Activated CD8-positive, alpha-beta T cell treated with anti-CD3 and anti-CD28 coated beads for 36 hours (primary cell): ENCODE measurements at places on chromosomes 5 and 9. TPM values are rescaled to one million over a fixed set of nuclear protein-coding genes. Genes with fewer than 3 reads are reported as not detected.

TRPM3 gene
- total RNA-seq: not detected

DNA sequence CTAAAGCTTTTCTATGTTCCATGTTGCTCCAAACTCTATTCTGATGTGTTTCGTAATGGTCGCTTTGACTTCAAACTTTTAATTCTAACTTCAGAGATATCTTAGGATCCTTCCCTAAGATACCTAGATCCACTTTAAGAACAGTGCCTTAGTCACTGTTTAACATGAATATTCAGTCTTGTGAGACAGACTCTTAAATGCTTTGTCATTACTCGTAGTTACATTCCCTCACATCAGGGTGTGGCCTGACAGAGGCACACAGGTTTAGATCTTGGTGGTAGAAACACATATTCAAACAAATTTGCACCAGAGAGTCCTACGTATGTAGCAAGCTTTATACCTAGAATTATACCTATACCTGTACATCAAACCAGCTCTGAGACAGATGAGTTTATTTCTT lies 687.0 kb upstream of the C9orf72 start:
- no peaks in the 10 kb centered on the region for H3K4me1 ChIP-seq
- no peak overlapping the region for H3K4me3 ChIP-seq
- H3K27ac ChIP-seq: no peak overlapping the region
- H3K27me3 ChIP-seq: no peaks in the 10 kb centered on the region
- H3K36me3 ChIP-seq: no peaks in the 10 kb centered on the region

GRCh38 chr5:32230356-32231099 lies 56.4 kb upstream of the GOLPH3 start:
- peaks cover 17% of the 10 kb centered on the region for H3K36me3 ChIP-seq
- H3K27ac ChIP-seq: no peak overlapping the region
- H3K4me1 ChIP-seq: peaks cover 12% of the 10 kb centered on the region
- H3K4me3 ChIP-seq: no peak overlapping the region
- no peaks in the 10 kb centered on the region for H3K27me3 ChIP-seq

FREM1 gene
- total RNA-seq: not detected

FYB1 gene
- 83.0 TPM for total RNA-seq

- peaks cover 20% of the 10 kb centered on the region for H3K4me1 ChIP-seq
- no peaks in the 10 kb centered on the region for H3K27me3 ChIP-seq
- no peak for DNase-seq
These were observed 4.3 kb downstream of the FAM174A start for GRCh38 chr5:100539519-100539918.

- peak; percentile 17 for DNase-seq
- H3K36me3 ChIP-seq: no peaks in the 10 kb centered on the region
- no peak overlapping the region for H3K27ac ChIP-seq
- peaks cover 8% of the 10 kb centered on the region for H3K4me1 ChIP-seq
These were observed 11.3 kb downstream of the PROP1 start for GRCh38 chr5:177984584-177985206.

GRCh38 chr5:84779186-84779585 lies 394.5 kb upstream of the EDIL3 start:
- no peak for DNase-seq
- no peaks in the 10 kb centered on the region for H3K27me3 ChIP-seq
- H3K4me3 ChIP-seq: no peak overlapping the region
- no peaks in the 10 kb centered on the region for H3K36me3 ChIP-seq
- no peaks in the 10 kb centered on the region for H3K4me1 ChIP-seq
- no peak overlapping the region for H3K27ac ChIP-seq

DNA sequence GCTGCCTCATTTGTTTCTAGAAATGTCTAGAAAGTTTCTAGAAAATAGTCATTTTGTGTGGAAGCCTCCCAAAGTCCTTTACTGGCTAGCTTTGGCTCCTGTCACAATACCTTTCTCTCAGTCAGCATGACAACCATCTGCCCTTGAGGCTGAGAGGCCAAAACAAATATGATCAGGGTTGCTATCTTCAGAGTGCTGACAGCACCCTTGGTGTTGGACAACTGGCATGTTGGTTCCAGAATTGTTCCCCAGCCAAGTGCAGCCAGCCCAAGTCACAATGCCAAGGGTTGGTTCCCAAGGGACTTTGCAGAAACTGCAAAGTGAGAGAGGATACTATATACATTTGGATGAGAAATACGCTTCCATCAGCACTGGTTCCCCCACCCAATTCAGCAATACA lies 140.9 kb upstream of the GAS1 start:
- H3K4me3 ChIP-seq: no peak overlapping the region
- H3K27me3 ChIP-seq: no peaks in the 10 kb centered on the region
- no peaks in the 10 kb centered on the region for H3K36me3 ChIP-seq
- DNase-seq: no peak
- no peak overlapping the region for H3K27ac ChIP-seq

DNA sequence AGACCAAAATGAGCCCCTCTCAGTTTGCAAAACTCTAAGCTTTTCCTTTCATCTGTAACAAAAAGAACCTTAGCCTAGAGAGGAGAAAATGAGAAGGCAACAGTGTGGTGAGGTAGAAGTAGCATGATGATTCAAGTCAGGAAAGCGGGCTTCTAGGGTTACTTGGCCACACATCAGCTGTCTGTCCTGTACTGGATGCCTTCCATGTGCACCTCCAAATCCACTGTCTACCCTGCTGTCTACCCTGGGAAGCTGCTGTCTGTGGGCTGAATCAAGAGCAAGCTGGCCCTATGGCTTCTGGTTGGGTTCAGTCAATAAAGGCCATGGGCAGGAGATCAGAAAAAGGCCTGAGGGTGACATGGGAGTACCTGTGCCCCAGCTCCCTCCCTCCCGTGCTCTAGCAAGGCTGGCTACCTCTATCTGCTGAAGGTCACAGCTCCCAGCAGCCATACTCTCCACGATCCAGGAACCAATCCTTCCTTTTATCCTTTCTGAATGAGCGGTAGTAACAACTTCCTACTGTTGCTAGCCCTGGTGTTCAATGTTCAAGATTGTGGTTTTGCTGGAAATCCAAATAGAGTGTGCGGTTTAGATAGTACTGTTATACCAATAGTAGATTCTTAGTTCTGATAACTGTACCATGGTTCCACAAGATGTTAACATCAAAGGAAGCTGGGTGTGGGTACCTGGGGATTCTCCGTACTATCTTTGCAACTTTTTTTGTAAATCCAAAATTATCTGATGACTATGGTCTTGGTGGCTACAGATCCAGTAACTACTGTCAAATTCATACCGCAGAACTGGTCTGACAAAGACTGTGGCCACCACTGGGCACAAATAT lies 191.0 kb downstream of the ESM1 start:
- H3K36me3 ChIP-seq: no peaks in the 10 kb centered on the region
- H3K27ac ChIP-seq: peak overlapping the region; percentile 95
- H3K4me1 ChIP-seq: peaks cover 30% of the 10 kb centered on the region
- DNase-seq: peak; percentile 53

DNA sequence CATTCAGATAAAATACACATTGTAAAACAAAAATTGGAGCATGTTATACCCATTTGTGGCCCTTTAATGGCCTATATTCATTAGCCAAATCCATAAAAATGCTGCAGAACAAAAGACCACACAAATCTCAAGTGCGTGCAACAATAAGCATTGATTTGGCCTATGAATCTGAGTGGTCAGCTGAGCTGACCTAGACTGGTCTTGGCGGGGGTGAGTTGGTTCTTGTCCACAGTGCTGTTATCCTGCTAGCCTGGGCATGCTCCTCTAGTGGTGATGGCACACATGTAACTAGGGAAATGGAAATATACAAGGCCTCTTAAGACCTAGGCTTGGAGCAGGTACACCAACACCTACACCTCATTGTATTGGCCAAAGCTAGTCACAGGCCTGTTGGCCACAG lies 122.2 kb upstream of the TBCA start:
- no peak overlapping the region for H3K27ac ChIP-seq
- DNase-seq: no peak
- no peaks in the 10 kb centered on the region for H3K4me1 ChIP-seq
- H3K27me3 ChIP-seq: peaks cover 4% of the 10 kb centered on the region
- H3K4me3 ChIP-seq: no peak overlapping the region

SNAPC4 gene
- 17.1 TPM for total RNA-seq

GRCh38 chr5:10519729-10520128 lies 44.1 kb upstream of the ANKRD33B start:
- no peak for DNase-seq
- no peaks in the 10 kb centered on the region for H3K4me1 ChIP-seq
- H3K36me3 ChIP-seq: no peaks in the 10 kb centered on the region
- H3K27ac ChIP-seq: no peak overlapping the region

DNA sequence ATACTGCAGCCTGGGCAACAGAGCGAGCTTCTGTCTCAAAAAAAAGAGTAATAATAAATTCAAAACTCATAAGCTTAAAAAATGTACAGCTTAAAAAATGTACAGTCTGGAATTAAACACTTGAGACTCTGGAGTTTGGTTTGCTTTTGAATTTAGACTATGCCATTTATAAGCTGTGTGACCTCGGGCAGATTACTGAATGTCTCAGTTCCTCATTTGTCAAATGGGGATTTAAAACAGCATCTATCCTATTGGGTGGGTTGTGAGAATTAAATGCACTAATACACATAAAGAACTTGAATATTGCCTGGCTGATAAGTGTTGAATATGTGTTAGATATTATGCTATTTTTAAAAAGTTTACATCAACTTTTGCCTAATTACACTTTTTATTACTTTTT lies 98.4 kb downstream of the SCAMP1 start:
- no peak overlapping the region for H3K27ac ChIP-seq
- H3K4me3 ChIP-seq: no peak overlapping the region
- H3K4me1 ChIP-seq: peaks cover 12% of the 10 kb centered on the region
- no peaks in the 10 kb centered on the region for H3K27me3 ChIP-seq
- H3K36me3 ChIP-seq: peaks cover 36% of the 10 kb centered on the region
- DNase-seq: no peak

QSOX2 gene
- total RNA-seq: 21.0 TPM

DNA sequence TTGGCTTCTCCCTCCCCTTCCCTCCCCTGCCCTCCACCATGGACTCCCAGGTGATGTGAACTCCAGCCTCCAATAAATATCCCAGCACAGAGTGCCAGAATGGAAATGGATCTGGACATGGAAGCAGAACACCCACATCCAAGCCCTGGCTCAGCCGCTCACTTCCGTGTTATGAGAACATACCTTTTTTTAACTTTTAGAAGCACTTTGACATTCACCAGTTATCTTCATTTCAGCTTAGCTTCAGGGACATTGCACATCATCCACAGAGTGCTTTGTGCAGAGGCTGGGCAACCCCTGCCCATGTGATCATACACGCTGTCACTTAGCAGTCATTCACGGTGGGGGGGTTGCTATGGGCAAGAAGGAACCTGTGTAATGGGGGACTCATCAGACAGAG lies 9.1 kb downstream of the AFAP1L1 start:
- H3K36me3 ChIP-seq: no peaks in the 10 kb centered on the region
- no peak for DNase-seq
- no peak overlapping the region for H3K27ac ChIP-seq
- no peaks in the 10 kb centered on the region for H3K4me1 ChIP-seq
- no peaks in the 10 kb centered on the region for H3K27me3 ChIP-seq
- H3K4me3 ChIP-seq: no peak overlapping the region

DNA sequence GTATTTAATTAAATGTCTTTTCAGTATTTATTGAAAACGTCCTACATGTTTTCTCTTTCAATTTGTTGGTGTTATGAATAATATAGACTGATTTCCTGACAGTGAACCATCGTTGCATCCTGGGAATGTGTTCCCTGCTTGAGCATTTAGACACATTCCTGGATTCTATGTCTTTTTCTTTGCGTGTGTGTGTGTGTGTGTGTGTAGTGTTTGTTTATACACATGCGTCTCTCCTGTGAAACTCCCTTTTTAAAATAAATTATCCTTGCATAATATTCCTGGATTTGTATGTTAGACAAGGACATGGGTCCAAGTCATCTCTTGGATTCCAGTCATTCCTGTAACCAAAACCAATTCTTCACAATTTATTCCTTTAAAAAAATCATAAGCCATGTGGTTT lies 153.4 kb downstream of the HSPA4 start:
- no peak overlapping the region for H3K4me3 ChIP-seq
- no peak for DNase-seq
- H3K27me3 ChIP-seq: no peaks in the 10 kb centered on the region
- H3K4me1 ChIP-seq: no peaks in the 10 kb centered on the region

CCDC192 gene
- not detected for total RNA-seq

DNA sequence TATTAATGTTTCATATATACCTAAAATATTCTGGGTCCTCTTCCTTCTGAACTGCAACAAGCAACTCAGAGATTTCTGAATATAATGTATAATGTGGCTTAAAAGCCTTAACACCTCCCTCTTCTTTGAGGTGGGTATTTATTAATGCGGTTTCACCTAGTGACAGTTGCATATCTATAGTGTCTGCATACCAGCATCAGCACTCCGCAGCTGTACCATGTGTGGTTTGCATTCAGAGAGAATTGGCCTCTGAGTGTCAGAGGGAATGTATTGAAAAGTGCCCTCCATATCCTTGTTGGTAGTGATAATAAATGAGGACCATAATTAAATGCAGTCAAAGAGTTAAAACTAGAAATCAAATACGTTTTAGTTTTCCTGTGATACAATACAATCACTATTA lies 256.6 kb upstream of the ARRDC3 start:
- no peaks in the 10 kb centered on the region for H3K27me3 ChIP-seq
- no peak overlapping the region for H3K27ac ChIP-seq
- H3K36me3 ChIP-seq: no peaks in the 10 kb centered on the region
- H3K4me3 ChIP-seq: no peak overlapping the region
- H3K4me1 ChIP-seq: no peaks in the 10 kb centered on the region

PCDHA9 gene
- total RNA-seq: not detected

DNA sequence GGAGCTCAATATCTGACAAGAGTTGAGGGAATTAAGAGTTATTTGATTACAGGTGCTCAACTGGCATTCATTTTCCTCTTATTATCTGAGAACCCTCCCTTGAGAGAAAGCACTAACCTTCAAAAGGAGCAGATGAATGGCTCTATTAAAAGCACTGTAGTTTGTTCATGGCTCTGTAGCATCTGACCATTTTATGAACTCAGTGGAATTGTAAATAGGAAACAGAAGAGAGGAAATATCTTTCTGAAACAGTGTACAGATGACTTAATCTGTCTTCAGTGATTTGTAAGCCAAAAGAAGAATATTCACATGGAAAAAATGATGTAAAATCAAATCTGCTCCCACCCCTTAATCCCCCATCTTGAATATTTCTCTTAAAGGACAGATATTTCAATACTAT lies 810.4 kb upstream of the GRAMD2B start:
- H3K36me3 ChIP-seq: no peaks in the 10 kb centered on the region
- H3K4me1 ChIP-seq: no peaks in the 10 kb centered on the region
- H3K27me3 ChIP-seq: no peaks in the 10 kb centered on the region
- DNase-seq: no peak

DNA sequence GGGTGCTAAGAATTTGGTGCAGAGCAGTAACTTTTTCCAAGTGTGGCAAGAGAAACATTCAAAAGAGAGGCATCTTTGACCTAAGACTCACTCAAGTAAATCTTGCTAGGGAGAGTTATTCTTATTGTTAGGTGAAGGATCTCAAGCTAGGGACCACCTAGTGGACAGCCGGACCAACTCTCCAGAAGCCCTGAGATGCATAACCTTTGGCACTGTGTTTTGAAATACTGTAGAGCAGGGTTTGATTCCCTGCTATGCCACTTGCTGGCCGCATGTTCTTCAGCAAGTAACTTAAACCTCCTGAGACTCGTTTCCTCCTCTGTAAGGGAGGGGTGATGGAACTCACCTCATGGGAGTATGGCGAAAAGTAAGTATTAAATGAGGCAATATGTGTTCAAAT lies 336.1 kb upstream of the ADAMTSL1 start:
- H3K4me1 ChIP-seq: no peaks in the 10 kb centered on the region
- no peak overlapping the region for H3K4me3 ChIP-seq
- no peak overlapping the region for H3K27ac ChIP-seq
- no peaks in the 10 kb centered on the region for H3K36me3 ChIP-seq
- DNase-seq: no peak

LRRC19 gene
- total RNA-seq: not detected
